ACHN (cell line): ENCODE measurements at places on chromosomes 1 and 21.

- DNase-seq, result no peak
Observed at GRCh38 chr1:25834894-25835293, 15.1 kb downstream of the MTFR1L start.

DNA sequence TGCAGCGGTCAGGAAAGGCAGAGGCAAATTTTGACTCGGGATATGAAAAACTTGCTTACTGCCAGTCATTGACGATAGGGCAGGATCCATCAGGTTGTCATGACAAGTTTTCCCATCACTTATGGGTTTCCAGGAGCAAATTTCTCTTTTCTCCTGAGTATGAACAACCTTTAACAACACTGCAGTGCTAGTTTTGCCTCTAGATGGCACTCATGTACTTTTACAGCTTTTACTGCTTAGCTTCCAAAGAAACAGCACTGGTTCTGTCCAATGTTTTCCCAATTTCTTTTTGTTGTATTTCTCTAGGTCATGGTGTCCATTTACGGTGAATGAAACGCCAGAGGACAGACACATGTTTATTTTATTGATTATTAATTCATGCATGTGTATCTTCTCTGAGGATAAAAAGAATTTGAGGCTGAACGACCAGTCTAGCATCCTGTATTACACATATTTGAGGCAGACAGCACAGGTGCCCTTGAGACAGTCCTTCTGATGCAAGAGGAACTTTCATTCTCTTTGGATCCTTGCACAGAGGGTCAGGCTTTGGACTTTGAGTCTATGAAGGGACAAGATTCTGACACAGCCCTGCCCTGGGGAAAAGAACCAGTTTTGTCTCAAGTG lies 112.3 kb upstream of the TRABD2B start:
- peak; percentile 56 for DNase-seq

- DNase-seq, result peak; percentile 41
Observed at GRCh38 chr21:28781602-28782276, 210.9 kb downstream of the LTN1 start.

DNA sequence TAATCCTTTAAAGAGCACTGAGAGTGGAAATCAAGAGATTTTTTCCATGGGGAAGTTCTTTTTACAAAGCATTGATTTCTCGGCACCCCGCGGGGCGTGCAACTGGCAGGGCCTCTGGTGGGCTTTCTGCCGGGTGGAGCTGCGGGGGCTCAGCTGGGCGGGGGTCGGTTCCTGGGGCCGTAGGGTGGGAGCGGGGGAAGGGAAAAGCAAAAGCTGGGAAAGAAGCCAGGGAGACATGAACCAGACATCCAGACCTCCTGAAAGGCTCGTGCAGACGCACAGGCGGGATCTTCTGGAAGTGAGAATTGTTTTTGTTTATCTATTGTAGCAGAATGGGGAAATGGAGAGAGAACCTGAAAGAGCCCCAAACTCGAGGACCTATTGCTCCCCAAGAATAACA lies 235.2 kb downstream of the FAM72C start:
- no peak for DNase-seq

GRCh38 chr1:52358851-52359497 lies 7.0 kb downstream of the CC2D1B start:
- no peak for DNase-seq

DNA sequence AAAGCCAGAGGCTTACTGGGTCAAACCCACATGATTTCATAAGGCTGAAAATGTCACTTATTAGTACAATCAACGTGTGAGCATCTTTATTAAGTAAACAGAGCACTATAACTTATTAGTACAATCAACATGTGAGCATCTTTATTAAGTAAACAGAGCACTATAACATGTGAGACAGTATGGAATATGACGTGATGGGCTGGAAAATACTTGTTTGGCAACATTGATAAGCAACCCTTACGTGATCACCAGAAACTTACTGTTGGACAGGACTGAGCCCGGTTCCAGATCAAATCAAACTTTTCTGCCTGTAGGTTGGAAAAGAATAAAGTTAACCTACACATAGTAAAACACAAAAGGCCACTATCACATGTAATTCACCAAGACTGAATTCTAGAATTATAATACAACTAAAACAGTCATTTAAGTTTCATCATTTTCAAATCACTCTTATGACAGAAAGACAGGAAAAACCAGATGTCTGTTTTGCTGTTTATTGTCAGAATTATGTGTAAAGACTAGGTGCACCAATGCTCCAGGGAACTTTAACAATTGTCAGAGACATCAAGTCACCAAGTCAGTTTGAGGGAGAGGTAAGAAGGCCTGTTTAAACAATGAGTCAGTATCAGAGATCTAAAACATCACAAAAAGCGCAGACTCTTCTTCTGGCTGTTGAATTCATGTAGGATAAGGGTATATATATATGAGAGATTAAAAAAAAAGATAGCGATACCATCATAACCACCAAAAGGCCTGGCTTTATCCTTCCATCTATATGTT lies 15.7 kb downstream of the ATPAF1 start:
- DNase-seq, result no peak
